PC-9 (cell line): ENCODE measurements at places on chromosomes 7 and 10. TPM values are rescaled to one million over a fixed set of nuclear protein-coding genes. Genes with fewer than 3 reads are reported as not detected.
A peak's percentile ranks its signal among the peaks of the same experiment; 100 is the strongest.

DNA sequence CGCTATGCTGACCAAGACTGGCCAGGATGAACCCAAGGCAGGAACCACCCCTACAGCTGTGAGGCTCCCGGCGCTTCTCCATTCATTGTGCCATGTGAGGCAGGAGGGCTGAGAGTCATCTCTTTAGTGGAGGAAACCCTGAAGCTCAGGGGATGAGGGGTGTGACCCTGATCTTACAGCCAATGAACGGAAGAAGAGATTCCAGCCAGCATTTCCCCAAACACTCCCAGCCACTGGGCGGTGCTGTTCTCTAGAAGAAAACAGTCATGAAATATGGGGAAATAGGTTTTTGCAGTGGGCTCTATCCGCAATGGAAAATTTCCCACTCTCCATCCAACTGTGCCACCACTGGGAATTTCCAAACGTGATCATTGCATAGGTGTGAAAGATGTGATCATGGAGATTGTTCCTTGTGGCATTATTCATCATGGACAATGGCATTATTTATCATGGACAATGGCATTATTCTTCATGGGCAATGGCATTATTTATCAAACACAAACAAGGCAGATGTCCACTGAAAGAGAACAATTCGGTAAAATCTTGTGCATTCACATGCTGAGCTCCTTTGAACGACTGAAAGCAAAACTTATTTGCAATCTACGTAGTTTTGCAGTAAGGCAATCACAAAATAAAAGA lies 14.0 kb upstream of the SLC18A2 start:
- H3K4me1 ChIP-seq: no peaks in the 10 kb centered on the region
- no peak overlapping the region for H3K27ac ChIP-seq
- no peaks in the 10 kb centered on the region for H3K36me3 ChIP-seq
- H3K27me3 ChIP-seq: peaks cover 27% of the 10 kb centered on the region
- DNase-seq: no peak

- no peak overlapping the region for H3K27ac ChIP-seq
- DNase-seq: no peak
- no peaks in the 10 kb centered on the region for H3K4me1 ChIP-seq
- peaks cover 72% of the 10 kb centered on the region for H3K27me3 ChIP-seq
- H3K36me3 ChIP-seq: no peaks in the 10 kb centered on the region
Measured at GRCh38 chr7:31055471-31055870, 3.4 kb downstream of the ADCYAP1R1 start.

GRCh38 chr7:112162142-112162766 lies 43.9 kb downstream of the DOCK4 start:
- H3K4me1 ChIP-seq: peaks cover 18% of the 10 kb centered on the region
- H3K4me3 ChIP-seq: no peak overlapping the region
- no peaks in the 10 kb centered on the region for H3K36me3 ChIP-seq
- no peak overlapping the region for H3K27ac ChIP-seq

GRCh38 chr7:88866265-88866863 lies 70.8 kb upstream of the TEX47 start:
- no peaks in the 10 kb centered on the region for H3K36me3 ChIP-seq
- H3K4me1 ChIP-seq: no peaks in the 10 kb centered on the region
- H3K4me3 ChIP-seq: no peak overlapping the region
- H3K27me3 ChIP-seq: no peaks in the 10 kb centered on the region
- DNase-seq: no peak
- no peak overlapping the region for H3K27ac ChIP-seq

DNA sequence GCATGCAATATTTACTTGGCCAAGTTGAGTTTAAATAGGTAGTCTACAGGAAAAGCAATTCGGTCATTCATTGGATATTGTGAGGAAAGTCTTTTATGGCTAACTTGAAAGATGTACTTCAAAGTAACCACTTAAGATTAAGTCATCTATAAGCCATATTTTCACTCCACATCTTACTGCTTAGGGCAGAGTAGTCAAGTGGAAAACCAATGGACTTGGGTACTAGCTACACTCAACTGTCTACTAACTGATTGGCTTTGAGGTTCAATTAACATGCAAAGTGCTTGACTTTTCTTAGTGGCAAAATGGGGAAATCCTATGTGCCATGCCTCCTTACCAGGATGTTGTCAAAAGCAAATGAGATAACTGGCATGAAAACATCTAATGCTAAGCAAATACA lies 51.0 kb downstream of the CAV1 start:
- no peaks in the 10 kb centered on the region for H3K27me3 ChIP-seq
- H3K4me1 ChIP-seq: peaks cover 27% of the 10 kb centered on the region
- DNase-seq: no peak
- no peak overlapping the region for H3K27ac ChIP-seq
- H3K36me3 ChIP-seq: no peaks in the 10 kb centered on the region

- DNase-seq: no peak
- no peaks in the 10 kb centered on the region for H3K36me3 ChIP-seq
- no peaks in the 10 kb centered on the region for H3K27me3 ChIP-seq
- 0 out of 2 replicates have a peak, but pooled peaks cover 5% of the 10 kb centered on the region for H3K4me1 ChIP-seq
Measured at GRCh38 chr7:19024261-19024660, 93.2 kb downstream of the TWIST1 start.

GRCh38 chr10:70662362-70663220 lies 9.7 kb upstream of the ADAMTS14 start:
- H3K4me1 ChIP-seq: peaks cover 15% of the 10 kb centered on the region
- no peak overlapping the region for H3K27ac ChIP-seq
- DNase-seq: no peak
- H3K27me3 ChIP-seq: no peaks in the 10 kb centered on the region
- H3K4me3 ChIP-seq: no peak overlapping the region

DNA sequence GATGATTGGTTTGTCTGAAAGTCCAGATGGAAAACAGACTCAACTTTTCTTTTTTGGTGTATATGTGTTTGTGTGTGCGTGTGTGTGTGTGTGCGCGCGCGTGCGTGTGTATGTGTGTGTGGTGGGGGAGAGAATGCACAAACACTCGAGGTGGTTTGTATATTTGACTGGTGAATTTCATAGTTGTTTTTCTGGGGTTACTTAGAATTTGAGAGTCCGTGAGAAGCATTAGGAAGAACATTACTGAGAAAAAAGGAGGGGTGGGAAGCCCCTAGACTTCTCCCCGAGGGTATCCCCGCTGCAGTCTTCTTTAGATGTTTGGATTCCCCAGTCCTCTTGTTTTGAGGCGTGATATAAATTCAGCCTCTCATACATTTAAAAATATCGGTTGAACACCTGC lies 6.0 kb downstream of the CAMK1D start:
- H3K36me3 ChIP-seq: no peaks in the 10 kb centered on the region
- H3K27me3 ChIP-seq: no peaks in the 10 kb centered on the region
- H3K4me1 ChIP-seq: peaks cover 12% of the 10 kb centered on the region
- no peak for DNase-seq
- H3K4me3 ChIP-seq: no peak overlapping the region
- H3K27ac ChIP-seq: no peak overlapping the region

DNA sequence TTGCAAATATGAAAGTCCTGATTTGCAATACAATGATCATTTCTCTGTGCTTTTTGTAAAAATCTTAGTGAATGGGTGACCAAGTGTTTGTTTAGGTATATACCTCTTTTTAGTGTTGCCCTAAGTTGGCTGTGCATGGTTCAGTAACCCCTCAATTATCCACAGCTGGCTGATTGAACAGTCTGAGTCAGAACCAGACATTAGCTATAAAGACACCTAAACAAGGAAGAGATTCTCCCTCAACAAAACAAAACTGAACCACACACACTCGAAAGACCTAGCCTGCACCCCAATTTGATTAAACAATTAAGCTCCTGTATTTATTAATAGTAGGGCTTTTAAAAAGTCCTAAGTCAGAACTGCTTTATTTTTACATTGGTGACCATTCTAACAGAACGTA lies 2.8 kb downstream of the RSBN1L start:
- H3K4me1 ChIP-seq: peaks cover 27% of the 10 kb centered on the region
- no peaks in the 10 kb centered on the region for H3K27me3 ChIP-seq
- no peaks in the 10 kb centered on the region for H3K36me3 ChIP-seq
- no peak overlapping the region; the same call in 1 of the 2 replicates for H3K27ac ChIP-seq
- peak overlapping the region; percentile 89; the same call in 1 of the 2 replicates for H3K4me3 ChIP-seq

GRCh38 chr10:35459449-35459847 lies 123.1 kb downstream of the CCNY start:
- no peaks in the 10 kb centered on the region for H3K36me3 ChIP-seq
- no peak overlapping the region for H3K4me3 ChIP-seq
- H3K27me3 ChIP-seq: no peaks in the 10 kb centered on the region
- DNase-seq: no peak
- no peak overlapping the region for H3K27ac ChIP-seq

DNA sequence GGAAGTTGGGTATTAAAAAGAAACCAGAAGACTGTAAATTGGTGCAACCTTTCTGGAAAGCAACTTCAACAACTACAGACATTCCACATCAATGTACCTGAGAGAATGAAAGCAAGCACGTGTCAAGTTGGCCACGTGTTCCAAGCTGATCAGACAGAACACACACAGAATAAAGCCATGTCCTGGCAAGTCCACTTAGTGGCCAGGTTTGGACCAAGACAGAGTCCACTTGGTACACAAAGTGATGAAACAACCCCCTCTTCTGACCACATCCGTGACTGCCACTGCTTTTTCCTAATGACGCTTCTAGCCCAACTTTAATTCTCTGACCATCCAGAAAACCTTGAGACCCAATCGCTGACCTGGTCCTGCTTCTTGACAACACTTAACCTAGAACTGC lies 109.4 kb downstream of the ABLIM1 start:
- H3K27ac ChIP-seq: no peak overlapping the region
- no peak for DNase-seq
- H3K27me3 ChIP-seq: no peaks in the 10 kb centered on the region
- H3K36me3 ChIP-seq: no peaks in the 10 kb centered on the region
- H3K4me1 ChIP-seq: peaks cover 16% of the 10 kb centered on the region
- no peak overlapping the region for H3K4me3 ChIP-seq

- H3K4me1 ChIP-seq: peaks cover 49% of the 10 kb centered on the region
- H3K36me3 ChIP-seq: no peaks in the 10 kb centered on the region
- H3K27ac ChIP-seq: peak within 1 kb of the TSS; percentile 77
Measured at GRCh38 chr7:20330239-20330927, at the start of gene ITGB8. TSS of gene ITGB8 (plus strand) at chr7:20330900. CDS start at chr7:20331807, 907 bp downstream.

- no peaks in the 10 kb centered on the region; the same call in 1 of the 2 replicates for H3K4me1 ChIP-seq
- no peaks in the 10 kb centered on the region for H3K36me3 ChIP-seq
- H3K27me3 ChIP-seq: no peaks in the 10 kb centered on the region
- H3K27ac ChIP-seq: no peak overlapping the region
- H3K4me3 ChIP-seq: no peak overlapping the region
Measured at GRCh38 chr10:60914690-60915141, 29.3 kb downstream of the RHOBTB1 start.

DNA sequence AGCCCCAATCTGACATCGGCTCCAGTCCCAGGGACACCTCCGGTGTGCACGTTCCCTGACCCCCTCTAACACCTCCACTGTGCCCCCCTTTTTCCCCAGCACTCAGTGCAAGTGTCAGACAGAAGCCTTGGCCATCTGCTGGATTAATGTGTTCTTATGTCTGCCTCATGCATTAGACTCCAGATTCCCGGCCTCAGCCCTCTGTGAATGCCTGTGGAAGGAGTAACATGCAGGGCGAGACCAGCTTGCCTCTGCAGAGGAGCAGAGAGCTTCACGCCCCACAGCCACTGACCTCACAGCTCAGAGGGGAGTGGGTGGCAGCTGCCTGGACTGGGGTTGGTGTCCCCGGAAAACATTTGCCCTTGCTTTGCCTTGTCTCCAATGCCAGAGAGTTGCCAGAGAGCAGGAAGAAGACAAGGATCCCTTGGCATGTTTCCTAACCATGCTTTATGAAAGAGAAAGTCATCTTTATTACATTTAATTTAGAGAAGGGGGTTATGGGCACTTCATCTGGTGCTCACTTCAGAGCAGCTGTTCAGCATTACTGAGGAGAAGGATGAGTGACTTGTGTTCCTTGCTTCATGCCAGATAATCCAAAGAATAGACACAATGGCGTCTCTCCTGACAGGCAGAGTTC lies 91.6 kb upstream of the CXCL12 start:
- H3K4me3 ChIP-seq: no peak overlapping the region
- no peaks in the 10 kb centered on the region; the same call in 1 of the 2 replicates for H3K27me3 ChIP-seq
- no peak for DNase-seq
- H3K4me1 ChIP-seq: no peaks in the 10 kb centered on the region

Gene PLPP4
- total RNA-seq: not detected in 2 replicates

Gene ASB10
- not detected in 2 replicates for total RNA-seq

Gene GPR15LG
- not detected in 2 replicates for total RNA-seq

Gene FGFR2
- not detected in 2 replicates for total RNA-seq

Gene MMP21
- not detected in 2 replicates for total RNA-seq

Gene HTRA1
- total RNA-seq: 14.9 and 18.0 TPM in 2 replicates

Gene C10orf95
- 1.0 and 1.4 TPM in 2 replicates for total RNA-seq
